ENCODE measurements at places on chromosomes 3 and 15.

DNA sequence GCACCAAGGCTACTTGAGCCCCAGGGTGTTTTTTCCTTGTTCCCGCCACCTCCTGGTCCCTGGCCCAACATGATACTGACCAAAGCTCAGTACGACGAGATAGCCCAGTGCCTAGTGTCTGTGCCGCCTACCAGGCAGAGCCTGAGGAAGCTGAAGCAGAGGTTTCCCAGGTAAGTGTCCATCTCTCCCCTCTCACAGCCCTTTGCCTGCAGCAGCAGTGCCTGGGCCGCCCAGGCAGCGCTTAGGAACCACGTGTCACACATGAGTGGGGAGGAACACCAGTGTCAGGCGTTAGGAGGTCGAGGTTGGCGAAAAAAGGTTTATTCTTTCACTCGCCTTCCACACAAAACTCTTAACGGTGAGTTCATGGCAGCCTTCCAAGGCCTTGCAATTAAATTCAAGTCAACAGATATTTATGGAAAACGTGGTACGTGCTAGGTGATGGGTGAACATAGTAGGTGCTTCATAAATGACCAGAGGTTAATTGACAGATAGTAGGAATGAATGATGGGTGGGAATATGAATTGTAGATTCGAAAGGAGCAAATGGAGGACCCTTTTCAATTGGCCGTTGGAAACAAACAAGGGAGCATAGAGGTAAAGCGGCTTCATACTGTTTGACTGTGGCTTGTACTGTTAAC, 486 bp downstream of the CDIN1 start:
- no peak for DNase-seq

DNA sequence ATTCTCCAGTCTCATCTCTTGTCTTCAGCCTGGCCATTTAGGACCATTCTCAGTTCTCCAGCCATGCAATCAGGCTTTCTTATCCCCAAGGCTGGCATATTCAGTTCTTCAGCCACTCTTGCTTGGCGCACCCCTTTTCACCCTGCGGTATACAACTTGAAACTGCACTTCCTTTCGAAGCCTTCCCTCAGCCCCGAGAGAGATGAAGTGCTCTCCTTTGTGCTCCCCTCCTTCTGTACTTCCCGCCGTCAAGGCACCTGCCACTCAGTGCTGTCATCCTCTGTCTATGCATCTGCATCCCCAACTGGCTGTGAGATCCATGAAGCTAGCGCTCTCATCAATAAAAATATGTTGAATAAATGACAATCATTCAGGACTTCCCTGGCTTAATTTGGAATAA, 45.7 kb downstream of the MORC1 start:
- no peak for DNase-seq

GRCh38 chr3:66449411-66449974, 51.3 kb downstream of the LRIG1 start:
- no peak for DNase-seq

DNA sequence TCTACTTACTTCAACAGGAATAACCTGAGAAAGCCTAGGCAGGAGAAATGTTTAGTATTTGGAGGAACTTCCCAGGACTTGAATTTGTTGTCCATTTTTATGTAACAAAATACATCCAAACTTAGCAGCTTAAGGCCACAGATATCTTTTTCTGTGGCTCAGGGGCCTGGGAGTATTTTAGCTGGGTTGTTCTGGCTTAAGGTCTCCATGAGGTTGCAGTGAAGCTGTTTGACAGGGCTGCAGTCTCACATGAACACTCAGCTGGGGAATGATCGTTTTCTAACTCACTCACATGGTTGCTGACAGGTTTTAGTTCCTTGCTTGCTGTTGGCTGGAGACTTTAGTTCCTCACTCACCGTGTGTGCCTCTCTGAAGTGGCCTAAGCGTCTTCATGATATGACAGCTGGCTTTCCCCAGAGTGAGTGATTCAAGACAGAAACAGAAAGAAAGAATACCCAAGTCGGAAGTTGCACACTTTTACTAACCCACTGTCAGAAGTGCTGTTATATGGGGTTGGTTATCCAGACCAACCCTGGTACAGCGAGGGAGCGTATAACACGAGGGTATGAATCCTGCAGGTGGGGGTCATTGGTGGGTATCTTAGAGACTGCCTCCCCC, 229.7 kb upstream of the TBL1XR1 start:
- DNase-seq, result no peak

DNA sequence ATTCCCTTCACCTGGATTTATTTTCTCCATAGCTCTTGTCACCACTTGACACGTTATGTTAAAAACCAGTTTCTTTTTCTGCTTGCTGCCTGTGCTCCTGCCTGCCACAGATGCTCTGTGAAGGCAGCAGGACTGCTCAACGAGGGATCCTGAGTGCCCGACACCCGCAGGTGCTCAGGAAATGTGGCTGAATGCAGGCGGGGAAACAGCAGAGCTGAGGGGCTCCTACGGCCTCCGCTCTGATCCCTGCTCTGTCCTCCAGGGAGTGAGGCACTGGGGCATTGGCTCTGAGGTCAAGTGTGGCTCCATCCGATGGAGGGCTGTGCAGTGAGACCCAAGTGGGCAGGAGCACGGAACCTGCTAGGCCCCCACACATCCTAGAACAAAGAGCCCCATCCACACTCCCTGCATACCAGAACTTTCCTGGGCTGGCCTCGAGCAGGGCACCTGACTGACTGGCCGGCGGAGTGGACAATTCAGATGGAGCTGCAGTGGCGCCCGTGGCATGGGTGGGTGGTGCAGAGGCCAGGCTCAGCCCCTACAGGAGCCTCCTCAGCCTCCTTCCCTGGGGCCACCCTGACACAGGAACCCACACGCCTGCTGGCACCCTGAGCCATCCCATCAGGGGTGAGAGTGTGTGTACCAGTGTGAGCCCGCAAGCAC, 27.9 kb downstream of the IQSEC1 start:
- DNase-seq, result no peak

DNA sequence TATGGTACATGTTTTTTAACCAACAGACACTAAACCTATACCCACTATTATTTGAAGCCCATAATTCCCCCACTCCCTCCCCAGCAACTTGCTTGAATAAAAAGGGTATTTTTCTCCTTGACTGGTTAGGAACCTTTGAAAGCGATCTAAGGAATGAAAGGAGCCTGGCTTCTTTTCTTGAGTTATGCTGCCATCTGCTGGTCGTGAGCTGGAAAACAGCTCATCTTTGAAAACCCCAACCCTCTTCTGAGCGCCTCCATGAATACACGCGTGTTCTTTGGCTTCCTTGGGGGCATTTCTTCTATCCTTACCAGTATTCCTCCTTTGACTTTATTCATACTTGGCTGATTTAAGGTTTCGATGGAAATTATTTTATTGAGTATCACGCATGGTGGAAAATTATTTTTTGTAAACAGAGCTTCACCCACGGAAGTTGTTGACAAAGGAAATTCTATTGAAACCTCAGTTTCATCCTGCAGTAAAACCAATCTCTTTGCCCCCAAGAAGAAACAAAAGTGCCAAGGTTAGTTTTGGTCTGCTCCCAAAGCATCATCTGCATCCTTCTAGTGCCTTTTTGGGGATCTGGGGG, 171.6 kb downstream of the SV2B start:
- DNase-seq, result peak; percentile 71

- DNase-seq, result no peak
Observed at GRCh38 chr15:61441891-61442290, 212.8 kb upstream of the RORA start.

GRCh38 chr15:70140025-70140542, 42.4 kb upstream of the TLE3 start:
- DNase-seq, result peak; percentile 26

DNA sequence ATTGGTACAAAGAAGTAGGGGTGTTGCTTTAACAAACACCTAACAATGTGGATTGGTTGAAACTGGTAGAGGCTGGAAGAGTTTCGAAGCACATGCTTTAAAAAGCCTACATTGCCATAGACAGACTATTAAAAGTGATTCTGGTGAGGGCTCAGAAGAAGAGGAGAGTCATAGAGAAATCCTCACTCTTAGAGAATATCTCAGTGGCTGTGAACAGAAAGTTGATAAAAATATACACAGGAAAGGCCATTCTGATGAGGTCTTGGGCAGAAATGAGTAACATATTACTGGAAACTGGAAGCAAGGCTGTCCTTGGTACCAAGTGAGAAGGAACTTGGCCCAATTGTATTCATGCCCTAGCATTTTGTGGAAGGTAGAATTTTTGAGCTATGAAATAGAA, 173.7 kb upstream of the CRBN start:
- DNase-seq, result no peak

- DNase-seq, result no peak
Observed at GRCh38 chr3:10495003-10495402, 10.4 kb downstream of the ATP2B2 start.

DNA sequence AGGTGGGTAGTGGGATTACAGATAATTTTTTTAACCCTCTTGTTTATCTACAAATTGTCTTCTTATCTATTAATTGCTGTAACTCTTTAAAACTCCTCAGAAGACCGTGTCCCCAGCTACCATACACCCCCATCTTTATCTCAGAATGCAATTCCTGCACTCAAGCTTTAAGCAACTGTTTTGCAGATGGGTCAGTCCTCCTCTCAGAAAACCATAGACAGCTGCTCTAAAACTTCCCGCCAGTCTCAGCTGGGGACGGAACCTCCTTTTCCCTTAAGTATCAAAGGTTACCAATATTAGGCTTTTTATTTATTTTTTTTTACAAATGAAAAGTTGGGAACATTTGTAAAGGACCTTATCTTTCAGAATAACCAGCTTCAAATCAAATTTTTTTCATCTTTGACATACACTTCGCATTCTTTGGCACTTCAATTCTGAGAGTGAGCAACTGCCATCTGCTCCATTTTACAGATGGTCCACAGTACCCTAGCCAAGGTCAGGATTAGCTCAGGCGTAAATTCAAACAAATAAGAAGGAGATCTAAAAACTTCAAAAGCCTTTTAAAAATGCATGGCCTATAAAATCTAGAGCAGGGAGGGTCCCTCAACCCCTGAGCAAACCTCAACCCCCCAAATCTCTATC, 1.3 kb downstream of the GATM start:
- peak; percentile 55 for DNase-seq

DNA sequence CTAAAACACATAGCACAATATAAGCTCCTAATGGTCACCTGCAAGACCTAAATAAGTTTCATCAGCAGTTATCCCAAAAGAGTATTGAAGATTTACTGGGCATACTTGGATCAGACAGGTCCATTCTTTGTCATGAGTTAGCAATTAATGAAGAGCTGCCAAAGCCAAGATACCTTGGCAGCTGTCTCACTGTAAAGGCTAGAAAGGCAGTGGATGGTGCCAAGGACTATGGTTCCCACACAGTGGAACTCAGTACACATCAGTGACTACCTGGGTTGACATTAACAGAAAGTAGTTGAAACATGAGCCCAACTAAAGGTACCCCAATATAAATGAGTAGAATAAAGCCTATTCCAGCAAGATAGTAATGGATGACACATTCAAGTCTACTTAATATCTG, 41.1 kb upstream of the TMCO5A start:
- no peak for DNase-seq

DNA sequence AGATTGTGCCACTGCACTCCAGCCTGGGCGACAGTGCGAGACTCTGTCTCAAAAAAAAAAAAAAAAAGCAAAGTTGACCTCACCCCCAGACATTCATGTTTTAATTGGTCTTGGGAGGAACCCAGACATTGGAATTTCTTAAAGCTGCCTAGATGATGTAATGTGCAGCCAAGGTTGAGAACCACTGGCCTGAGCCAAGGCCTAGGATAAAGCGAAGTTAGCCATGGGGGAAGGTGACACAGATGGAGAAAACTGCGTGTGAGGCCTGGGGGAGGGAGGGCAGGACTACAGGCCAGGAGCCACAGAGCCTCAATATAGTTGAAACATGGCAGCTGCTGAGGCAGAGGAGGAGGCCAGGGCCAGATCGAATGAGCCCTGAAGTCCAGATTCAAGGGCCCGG, 21.0 kb downstream of the GLB1 start:
- peak; percentile 45 for DNase-seq

Data from mesendoderm (in vitro differentiated cells).